ENCODE measurements at places on chromosomes 2 and 18. TPM values are rescaled to one million over a fixed set of nuclear protein-coding genes. Genes with fewer than 3 reads are reported as not detected.

The CCL20 gene
- total RNA-seq = not detected

The ACVR1C gene
- 1.0 TPM for total RNA-seq

The CYTIP gene
- total RNA-seq = 5.4 TPM

The WNT6 gene
- not detected for total RNA-seq

The POMC gene
- 10.8 TPM for total RNA-seq

The HRH4 gene
- total RNA-seq = not detected

The IL1RL1 gene
- 51.0 TPM for total RNA-seq

The XDH gene
- not detected for total RNA-seq

The ANO7 gene
- 2.3 TPM for total RNA-seq

The CLASP1 gene
- total RNA-seq = 59.8 TPM

The TPO gene
- total RNA-seq = 1.3 TPM

The STPG4 gene
- total RNA-seq = not detected

The DHRS9 gene
- not detected for total RNA-seq

The CLEC4F gene
- not detected for total RNA-seq

The EFR3B gene
- total RNA-seq = 1.8 TPM

The TMEM37 gene
- 11.3 TPM for total RNA-seq
